Activated CD8-positive, alpha-beta memory T cell treated with anti-CD3 and anti-CD28 coated beads, Interleukin-2, amount 10 ng/mL, durations not matched to agents 7 days and 5 days (primary cell): ENCODE measurements at places on chromosomes 12 and 14. TPM values are rescaled to one million over a fixed set of nuclear protein-coding genes. Genes with fewer than 3 reads are reported as not detected.

Gene CELA1
- not detected for total RNA-seq

DNA sequence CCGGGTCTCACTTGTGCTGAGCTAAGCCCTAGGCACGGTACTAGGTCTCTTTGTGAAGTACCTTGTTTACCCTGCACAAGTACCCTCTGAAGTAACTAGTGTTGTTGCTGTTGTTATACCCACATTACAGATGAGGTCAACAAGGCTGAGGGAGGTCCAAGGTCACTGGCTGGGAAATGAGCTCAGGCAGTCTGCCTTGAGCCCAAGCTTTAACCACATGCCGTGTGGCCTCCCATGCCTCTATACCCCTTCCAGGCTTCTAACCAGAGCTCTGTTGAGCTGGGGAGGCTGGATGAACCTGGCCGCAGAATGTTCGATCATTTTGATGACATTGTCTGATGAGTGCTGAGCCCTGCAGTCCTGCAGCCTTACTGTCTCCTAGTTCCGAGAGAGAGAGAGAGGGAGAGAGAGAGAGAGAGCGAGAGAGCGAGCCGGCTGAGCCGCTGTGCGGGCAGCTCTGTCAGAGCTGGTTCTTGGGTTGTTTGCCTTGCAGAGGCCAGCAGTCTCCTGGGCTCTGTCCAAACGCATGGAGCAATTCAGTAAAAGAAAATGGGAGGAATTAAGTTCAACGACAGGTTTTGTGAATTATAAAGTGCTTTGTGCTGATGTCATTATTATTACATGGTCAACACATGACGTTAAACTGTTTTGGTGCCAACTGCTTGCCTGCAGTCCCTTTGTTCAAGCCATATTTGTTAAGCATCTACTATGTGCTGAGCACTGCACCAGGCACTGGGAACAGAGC, 13.1 kb downstream of the JDP2 start:
- DNase-seq: no peak
- H3K4me1 ChIP-seq: peaks cover 7% of the 10 kb centered on the region
- H3K27me3 ChIP-seq: peaks cover 5% of the 10 kb centered on the region
- H3K4me3 ChIP-seq: no peak overlapping the region
- no peak overlapping the region for H3K27ac ChIP-seq
- no peaks in the 10 kb centered on the region for H3K36me3 ChIP-seq

- H3K4me1 ChIP-seq: peaks cover 73% of the 10 kb centered on the region
- peak overlapping the region; percentile 24 for H3K4me3 ChIP-seq
- H3K27me3 ChIP-seq: peaks cover 2% of the 10 kb centered on the region
- H3K27ac ChIP-seq: peak overlapping the region; percentile 87
- DNase-seq: no peak
These were observed 14.0 kb upstream of the PCNX1 start for GRCh38 chr14:70893062-70893845.

GRCh38 chr14:101879529-101880336, 84.6 kb upstream of the DYNC1H1 start:
- peaks cover 44% of the 10 kb centered on the region for H3K36me3 ChIP-seq
- peak overlapping the region; percentile 15 for H3K27ac ChIP-seq
- peaks cover 55% of the 10 kb centered on the region for H3K4me1 ChIP-seq
- H3K27me3 ChIP-seq: no peaks in the 10 kb centered on the region

- no peaks in the 10 kb centered on the region for H3K27me3 ChIP-seq
- H3K36me3 ChIP-seq: peaks cover 41% of the 10 kb centered on the region
- no peak for DNase-seq
- H3K4me1 ChIP-seq: peaks cover 31% of the 10 kb centered on the region
- H3K27ac ChIP-seq: no peak overlapping the region
- H3K4me3 ChIP-seq: no peak overlapping the region
These were observed 45.7 kb downstream of the EIF2S3B start for GRCh38 chr12:10551375-10551774.

DNA sequence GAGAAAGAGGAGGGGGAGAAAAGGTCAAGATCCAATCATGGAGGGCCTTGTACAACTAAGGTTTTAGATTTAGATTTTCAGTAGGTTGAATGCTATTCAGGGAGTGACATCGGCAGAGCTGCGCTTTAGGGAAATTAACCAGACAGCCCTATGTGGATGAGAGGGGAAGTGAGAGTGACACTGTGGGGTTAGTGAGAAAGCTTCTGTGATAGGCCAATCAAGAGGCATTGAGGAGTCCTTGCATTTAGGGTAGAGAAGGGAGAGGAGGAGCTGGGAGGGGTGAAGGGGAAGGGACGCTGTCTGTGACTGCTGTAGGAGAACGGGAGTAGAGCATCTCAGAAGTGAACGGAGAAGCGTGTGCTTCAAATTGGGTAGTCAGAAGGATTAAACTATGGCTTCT, 3.4 kb downstream of the HSD17B6 start:
- H3K27me3 ChIP-seq: peaks cover 2% of the 10 kb centered on the region
- no peak overlapping the region for H3K27ac ChIP-seq
- peak; percentile 2 for DNase-seq
- no peak overlapping the region for H3K4me3 ChIP-seq
- H3K4me1 ChIP-seq: no peaks in the 10 kb centered on the region
- peaks cover 1% of the 10 kb centered on the region for H3K36me3 ChIP-seq

GRCh38 chr14:28656704-28657255, 109.8 kb upstream of the FOXG1 start:
- H3K4me3 ChIP-seq: no peak overlapping the region
- no peaks in the 10 kb centered on the region for H3K36me3 ChIP-seq
- no peak for DNase-seq
- no peaks in the 10 kb centered on the region for H3K4me1 ChIP-seq
- no peaks in the 10 kb centered on the region for H3K27me3 ChIP-seq

GRCh38 chr14:91232603-91233002, 11.9 kb downstream of the GPR68 start:
- no peak for DNase-seq
- peak overlapping the region; percentile 98 for H3K27ac ChIP-seq
- H3K4me3 ChIP-seq: no peak overlapping the region
- peaks cover 70% of the 10 kb centered on the region for H3K4me1 ChIP-seq

- H3K27ac ChIP-seq: no peak overlapping the region
- DNase-seq: no peak
- H3K36me3 ChIP-seq: no peaks in the 10 kb centered on the region
- H3K4me1 ChIP-seq: peaks cover 25% of the 10 kb centered on the region
These were observed 10.9 kb upstream of the TAC3 start for GRCh38 chr12:57027011-57027804.

- no peak overlapping the region for H3K27ac ChIP-seq
- H3K4me1 ChIP-seq: no peaks in the 10 kb centered on the region
- H3K4me3 ChIP-seq: no peak overlapping the region
These were observed 331.4 kb downstream of the TMTC2 start for GRCh38 chr12:83018088-83018487.

- H3K27me3 ChIP-seq: peaks cover 8% of the 10 kb centered on the region
- no peaks in the 10 kb centered on the region for H3K36me3 ChIP-seq
- H3K27ac ChIP-seq: no peak overlapping the region
- H3K4me1 ChIP-seq: peaks cover 11% of the 10 kb centered on the region
- DNase-seq: no peak
These were observed 34.1 kb downstream of the TMCC3 start for GRCh38 chr12:94616203-94616729.

DNA sequence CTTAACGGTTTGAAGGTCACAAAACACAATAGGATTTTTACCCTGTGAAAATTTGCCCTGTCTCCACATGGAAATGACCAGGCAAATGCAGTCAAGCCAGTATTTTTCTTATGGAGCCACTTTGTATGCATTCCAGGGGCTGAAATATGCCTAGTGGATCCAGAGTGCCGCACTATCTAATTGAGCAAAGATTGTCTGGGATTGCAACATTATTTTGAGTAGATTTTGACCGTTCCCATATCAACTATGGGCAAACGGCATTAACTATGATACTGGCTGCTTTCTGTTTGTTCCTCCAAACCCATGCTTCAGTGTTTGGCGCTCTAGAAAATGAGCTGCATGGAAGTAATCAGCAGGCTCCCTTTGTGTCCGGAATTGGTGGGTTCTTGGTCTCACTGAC, 223.0 kb downstream of the BTG1 start:
- H3K36me3 ChIP-seq: no peaks in the 10 kb centered on the region
- no peak overlapping the region for H3K4me3 ChIP-seq
- peaks cover 2% of the 10 kb centered on the region for H3K4me1 ChIP-seq
- no peaks in the 10 kb centered on the region for H3K27me3 ChIP-seq

DNA sequence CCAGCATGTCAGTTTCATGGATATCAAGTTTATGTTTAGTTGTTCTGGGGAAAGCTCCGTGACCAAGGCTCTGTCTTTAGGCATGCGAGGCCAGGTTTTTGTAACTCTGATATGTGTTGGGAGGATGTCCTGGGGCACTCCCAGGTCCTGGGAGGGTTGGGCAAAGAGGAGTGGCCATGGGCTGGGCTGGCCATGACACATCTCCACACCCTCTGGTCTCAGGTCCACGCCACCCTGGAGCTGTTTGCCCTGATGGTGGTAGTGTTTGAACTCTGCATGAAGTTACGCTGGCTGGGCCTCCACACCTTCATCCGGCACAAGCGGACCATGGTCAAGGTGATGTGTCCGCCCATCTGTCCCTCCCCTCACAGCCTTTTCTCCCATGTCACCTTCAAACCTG, 46.4 kb downstream of the TPCN1 start:
- no peak for DNase-seq
- H3K27ac ChIP-seq: no peak overlapping the region
- H3K4me3 ChIP-seq: no peak overlapping the region
- peaks cover 24% of the 10 kb centered on the region for H3K36me3 ChIP-seq

- H3K4me1 ChIP-seq: no peaks in the 10 kb centered on the region
- H3K36me3 ChIP-seq: no peaks in the 10 kb centered on the region
- peaks cover 26% of the 10 kb centered on the region for H3K27me3 ChIP-seq
- DNase-seq: no peak
These were observed 9.0 kb upstream of the DCD start for GRCh38 chr12:54657105-54657607.

- no peaks in the 10 kb centered on the region for H3K4me1 ChIP-seq
- no peak overlapping the region for H3K27ac ChIP-seq
- no peaks in the 10 kb centered on the region for H3K36me3 ChIP-seq
- no peak for DNase-seq
- no peak overlapping the region for H3K4me3 ChIP-seq
- H3K27me3 ChIP-seq: no peaks in the 10 kb centered on the region
These were observed 80.9 kb downstream of the FAR2 start for GRCh38 chr12:29229937-29230336.
